T follicular helper cell (primary cell): ENCODE measurements at places on chromosomes 3 and 15.

- DNase-seq = no peak
Observed at GRCh38 chr3:120559242-120560061, 36.7 kb upstream of the NDUFB4 start.

- DNase-seq = no peak
Observed at GRCh38 chr3:111737706-111738086, 121.4 kb upstream of the PHLDB2 start.

DNA sequence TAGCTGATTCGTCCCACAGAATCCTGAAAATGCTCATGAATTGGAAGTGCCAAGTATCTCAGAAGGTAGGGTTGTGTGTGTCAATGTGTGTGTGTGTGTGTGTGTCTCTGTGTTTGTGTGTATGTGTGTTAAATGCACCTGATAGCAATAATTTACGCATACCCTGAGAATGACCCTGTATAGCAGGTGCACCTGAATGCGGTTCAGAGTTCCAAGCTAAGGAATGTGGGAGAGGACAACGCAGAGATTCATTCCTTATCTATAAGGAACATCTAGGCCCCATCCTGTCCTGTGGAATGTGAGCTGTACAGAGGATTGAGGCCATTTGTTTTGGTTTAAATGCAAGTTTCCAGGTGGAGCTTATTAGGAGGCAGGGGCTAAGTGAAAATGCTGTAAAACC lies 49.1 kb upstream of the NEDD4 start:
- DNase-seq = no peak

- DNase-seq = no peak
Observed at GRCh38 chr3:138670407-138670806, 61.8 kb downstream of the FAIM start.

DNA sequence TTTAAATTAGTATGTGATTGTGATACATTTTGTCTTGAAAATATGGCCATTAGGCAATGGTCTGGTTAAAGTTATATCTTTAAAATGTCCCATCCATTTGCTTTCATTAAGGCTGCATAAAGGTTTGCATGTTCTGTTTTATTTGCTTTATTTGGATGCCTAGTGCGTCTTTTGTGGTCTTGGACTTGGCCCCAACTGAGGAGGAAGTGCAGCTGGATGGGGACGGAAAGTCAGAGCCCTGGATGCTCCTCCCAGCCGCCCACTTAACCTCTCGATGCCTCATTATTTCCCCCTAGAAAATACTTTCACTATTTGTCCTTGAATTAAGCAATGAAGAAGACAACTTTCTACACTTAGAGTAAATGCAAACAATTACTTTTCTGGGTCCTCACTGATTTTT lies 898.2 kb downstream of the MCTP2 start:
- DNase-seq = no peak

DNA sequence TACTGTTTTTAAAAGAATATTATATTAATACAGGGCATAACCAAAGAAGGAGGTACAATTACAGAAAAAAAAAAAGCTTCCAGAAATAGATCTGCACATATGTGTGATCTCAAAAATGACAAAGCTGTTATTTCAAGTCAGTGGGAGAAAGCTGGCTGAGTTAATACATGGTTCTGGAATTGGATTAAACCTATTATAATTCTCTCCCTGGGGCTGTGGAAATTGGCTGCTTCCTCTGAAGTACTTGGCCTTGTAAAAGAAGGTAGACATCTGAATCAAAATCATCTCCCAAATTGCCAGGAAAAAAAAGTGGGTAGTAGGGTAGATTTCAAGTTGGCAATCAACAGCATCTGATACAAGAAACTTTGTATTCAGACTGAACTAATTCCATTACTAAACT lies 723.9 kb upstream of the ALCAM start:
- DNase-seq = no peak

- peak; percentile 59 for DNase-seq
Observed at GRCh38 chr3:187741403-187742350, 3.6 kb downstream of the BCL6 start.

GRCh38 chr15:47304656-47305055 lies 412.6 kb upstream of the SEMA6D start:
- no peak for DNase-seq

DNA sequence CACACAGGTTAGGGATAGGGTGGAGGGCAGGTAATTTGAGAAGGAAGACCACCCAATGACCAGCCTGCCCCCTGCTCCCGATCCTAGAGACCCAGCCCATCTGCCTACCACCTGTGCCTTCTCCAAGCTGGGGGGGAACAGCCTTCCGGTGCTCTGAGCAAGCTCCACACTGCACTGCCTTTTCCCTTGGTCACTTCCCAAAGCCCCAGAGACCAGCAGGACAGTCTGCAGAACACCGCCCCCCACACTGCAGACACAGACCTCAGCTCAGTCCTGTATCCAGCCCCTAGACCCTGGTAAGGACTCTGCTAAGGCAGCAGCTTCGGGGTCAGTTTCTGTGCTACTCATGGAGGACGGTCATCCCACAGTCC lies 156.9 kb downstream of the MEGF11 start:
- DNase-seq = no peak

GRCh38 chr3:110414855-110415254 lies 656.8 kb upstream of the NECTIN3 start:
- no peak for DNase-seq

DNA sequence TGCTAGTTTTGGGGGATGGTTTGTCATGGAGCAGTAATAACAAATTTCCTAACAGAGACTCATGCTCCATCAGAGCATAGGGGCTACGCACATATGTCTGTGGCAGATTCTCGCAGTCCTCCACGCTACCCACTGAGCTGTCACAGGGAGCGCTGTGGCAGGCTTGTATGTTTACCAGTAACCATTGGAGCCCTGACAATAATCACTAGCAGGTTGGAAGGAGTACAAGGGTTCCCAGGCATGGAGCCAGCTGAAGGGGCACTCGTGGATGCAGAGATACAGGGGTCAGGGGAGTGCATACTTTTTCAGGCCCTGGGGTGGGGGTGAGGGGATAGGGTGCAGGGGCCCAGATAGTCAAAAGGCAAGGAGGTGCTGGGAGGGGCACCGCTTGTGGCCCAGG lies 7.9 kb upstream of the GP9 start:
- DNase-seq = no peak

DNA sequence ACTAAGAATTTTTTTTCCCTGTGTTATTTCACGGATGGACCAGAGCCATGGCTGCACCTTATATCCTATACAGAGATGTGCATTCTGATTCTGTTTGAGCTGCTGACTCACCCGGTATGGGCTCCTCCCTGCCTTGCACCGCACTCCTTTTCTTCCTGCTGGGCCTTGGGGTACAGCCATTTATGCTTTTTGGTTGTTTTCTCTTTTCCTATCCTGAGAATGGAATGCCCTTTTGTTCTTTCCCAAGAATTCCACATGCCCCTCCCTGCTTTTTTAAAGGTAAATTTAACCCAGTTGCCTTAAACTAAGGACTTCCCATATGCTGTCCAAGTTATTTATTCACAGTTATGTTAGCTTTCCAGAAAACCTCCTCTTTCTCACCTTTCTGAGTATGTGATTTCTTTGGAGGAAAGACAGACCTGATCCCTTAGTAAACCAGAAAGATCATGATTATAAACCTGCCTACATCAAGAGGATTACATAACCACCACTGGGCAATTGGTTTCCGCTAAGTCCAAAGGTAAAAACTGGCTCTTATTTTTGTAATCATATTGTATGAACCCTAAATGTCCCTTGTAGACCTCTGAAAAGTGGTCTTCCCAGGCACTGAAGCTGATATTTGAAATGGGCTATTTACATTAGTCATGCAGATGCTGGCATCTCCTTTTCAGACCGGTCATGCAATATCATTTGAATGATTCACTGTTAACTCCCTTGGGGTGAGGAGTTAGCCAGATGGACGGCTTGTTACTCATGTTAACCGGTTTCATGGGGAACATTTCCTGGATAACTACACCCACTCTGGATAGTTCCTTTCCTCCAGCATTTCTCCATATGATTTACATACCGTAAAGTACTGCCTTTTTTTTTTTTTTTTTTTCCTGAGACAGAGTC lies 45.5 kb downstream of the TMOD3 start:
- DNase-seq = no peak

DNA sequence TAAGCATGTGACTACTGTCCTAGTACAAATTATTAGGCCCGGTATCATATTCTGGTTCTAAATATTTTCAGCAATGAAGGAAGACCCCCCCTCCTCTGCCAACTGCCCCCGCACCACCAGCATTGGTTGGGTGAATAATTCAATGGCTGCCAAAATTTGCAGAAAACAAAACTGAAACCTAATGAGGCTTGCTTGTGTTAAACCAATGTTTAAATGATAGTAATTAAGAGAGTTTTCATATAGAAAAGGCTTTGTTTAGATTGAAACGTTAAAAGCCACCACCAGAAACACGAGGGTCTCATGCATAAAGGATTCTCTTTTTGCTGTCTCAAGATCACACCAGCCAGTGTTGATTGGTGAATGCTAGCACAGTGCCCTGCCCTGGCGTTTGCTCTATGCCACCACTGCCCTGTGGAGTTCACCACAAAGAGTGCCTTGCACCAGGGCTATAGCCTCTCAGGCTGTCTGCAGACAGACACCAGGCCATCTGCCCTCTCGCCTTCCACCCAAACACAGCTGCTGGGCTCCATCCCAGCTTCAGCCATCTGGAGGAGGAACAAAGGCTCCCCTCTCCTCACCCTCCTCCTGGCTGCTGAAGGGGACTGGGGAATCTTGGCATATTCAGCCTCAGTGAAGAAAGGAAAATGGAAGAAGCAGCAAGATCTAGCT lies 200.3 kb upstream of the PFN2 start:
- no peak for DNase-seq

DNA sequence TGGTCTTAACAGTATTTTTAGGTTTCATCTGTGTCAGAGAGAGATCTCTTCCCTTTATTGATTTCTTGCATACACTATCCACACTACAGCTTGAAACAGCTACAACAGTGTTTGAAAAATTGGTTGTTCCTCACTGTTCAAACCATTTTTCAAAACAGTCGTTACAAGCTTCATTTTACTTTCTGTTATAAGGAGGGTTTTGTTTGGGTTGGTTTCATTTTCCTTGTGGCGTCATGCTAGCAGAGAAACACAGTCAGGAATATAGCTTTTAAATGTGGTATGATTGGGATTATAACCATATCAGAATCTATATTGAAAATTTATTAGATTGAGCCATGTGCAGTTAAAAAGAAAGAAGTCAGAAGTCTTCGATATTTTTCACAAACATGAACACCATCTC lies 400.6 kb downstream of the ZBTB20 start:
- DNase-seq = no peak

- DNase-seq = no peak
Observed at GRCh38 chr3:179309225-179310078, 13.4 kb upstream of the ZNF639 start.

- no peak for DNase-seq
Observed at GRCh38 chr3:160402221-160403027, 3.0 kb downstream of the SMC4 start.

GRCh38 chr15:101723171-101723873 lies 951 bp downstream of the TARS3 start:
- DNase-seq = no peak

DNA sequence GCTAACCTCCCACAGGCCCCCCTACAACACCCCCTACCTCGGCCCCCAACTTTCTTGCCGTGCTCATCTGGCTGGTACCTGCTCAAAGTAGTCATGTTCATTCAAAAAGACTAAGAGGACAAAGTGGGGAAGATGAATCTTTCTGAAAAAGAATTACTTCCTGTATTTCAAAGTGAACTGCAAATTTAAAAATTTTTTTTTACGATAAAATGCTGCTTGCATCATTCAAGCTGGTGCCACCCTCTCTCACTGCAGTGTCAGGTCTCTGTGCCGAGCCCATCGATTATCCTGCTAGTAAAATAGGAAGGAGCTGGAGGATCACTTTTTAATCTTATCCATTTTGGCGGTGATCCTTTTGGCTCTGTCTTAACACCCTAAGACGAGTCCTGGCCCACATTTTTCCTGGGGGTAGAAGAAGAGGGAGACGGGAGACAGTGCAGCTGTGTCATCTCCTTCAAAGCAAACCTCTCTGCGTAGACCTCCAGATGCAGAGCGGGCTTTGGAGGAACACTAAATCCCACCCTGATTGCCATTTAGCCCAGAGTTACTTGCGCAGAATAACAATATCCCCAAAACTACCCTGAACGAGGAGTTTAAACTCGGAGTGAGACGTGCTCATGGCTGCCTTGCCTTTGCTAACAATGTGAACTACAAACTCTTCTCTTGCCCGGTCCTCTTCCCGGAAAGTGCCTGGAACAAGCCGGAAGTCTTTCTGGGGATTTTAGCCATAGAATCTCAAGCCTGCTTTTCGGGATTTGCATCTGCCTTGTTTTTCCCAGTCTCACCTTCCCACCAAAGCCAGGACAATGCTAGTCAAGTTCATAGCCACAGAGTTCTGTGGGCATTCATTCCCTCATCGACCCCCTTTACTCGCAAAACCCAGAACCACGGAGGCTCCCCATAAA lies 66.2 kb upstream of the CGNL1 start:
- no peak for DNase-seq

DNA sequence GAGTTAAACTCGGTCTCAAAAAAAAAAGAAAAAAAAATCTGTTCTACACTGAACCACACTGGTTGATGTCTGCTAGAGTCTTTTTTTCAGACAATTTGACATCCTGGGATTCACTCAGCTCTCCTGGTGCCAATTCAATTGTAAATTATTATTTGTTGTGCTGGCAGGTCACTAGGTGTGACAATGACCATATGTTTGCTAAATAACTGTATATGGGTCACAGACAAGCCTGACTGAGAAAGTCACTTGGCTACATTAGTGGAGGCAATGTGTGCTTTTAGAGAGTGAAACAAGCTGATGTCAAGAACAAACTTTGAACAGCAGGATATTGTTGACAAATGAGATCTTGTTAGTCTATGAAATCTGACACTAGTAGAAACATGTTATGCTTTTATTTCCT lies 1379.1 kb downstream of the ZPLD1 start:
- DNase-seq = no peak

DNA sequence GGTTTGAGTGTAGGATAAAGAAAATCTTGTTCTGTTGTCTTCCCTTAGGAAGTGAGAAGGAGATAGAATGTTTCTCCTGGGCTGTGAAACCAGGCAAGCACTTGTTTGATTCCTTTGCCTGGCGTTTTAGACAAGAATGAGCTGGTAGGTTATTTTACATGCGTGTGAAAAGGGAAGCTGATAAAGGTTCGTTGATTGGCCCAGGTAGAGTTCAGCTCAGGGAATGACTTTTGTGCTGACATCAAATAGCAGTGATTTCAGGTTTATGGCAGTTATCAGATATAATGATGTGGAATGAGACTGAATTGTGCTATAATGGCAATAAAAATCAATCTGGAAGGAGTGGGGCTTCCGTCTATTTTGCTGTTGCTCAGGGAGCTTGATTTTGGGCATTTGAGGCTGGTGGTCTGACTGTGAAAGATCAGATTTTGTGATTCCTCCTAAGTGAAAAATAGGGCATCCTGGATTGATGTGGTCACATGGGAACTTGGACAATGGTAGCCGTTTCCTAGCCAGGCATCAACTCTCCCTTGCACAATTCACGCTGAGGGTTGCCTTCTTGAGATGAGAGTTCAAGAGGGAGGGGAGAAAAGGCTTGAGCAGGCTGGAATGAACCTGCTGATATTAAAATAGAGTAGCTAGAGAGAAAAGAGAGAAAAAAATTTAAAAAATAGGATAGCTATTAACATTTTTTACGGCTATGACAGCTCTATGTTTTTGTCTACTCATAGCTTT lies 388.9 kb downstream of the EDEM1 start:
- DNase-seq = no peak
